ENCODE measurements at places on chromosomes 12 and 14.

- peak; percentile 90 for DNase-seq
These were observed 7.7 kb upstream of the PPTC7 start for GRCh38 chr12:110590806-110591326.

DNA sequence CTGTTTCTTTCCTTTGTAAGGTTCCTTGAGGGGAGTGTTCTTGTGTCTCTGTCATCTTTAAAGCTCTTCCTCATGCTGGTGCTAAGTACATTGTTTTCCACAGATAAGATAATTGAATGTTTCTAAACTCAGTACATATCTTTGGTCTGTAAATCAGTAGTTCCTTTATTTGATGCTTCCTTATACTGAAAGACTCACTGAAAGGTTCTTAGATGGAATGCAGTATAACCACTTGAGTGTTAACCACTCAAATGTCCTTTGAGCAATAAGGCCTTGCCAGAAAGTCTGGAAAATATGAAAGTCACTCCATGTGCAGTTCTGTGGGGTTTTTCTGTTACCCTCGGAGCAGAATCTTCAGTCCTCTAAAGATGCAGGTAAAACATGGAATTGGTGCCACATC is 23.0 kb upstream of the RNU6-8 start:
- DNase-seq, result no peak

- no peak for DNase-seq
These were observed 51.1 kb upstream of the SLC8A3 start for GRCh38 chr14:70239802-70240201.

DNA sequence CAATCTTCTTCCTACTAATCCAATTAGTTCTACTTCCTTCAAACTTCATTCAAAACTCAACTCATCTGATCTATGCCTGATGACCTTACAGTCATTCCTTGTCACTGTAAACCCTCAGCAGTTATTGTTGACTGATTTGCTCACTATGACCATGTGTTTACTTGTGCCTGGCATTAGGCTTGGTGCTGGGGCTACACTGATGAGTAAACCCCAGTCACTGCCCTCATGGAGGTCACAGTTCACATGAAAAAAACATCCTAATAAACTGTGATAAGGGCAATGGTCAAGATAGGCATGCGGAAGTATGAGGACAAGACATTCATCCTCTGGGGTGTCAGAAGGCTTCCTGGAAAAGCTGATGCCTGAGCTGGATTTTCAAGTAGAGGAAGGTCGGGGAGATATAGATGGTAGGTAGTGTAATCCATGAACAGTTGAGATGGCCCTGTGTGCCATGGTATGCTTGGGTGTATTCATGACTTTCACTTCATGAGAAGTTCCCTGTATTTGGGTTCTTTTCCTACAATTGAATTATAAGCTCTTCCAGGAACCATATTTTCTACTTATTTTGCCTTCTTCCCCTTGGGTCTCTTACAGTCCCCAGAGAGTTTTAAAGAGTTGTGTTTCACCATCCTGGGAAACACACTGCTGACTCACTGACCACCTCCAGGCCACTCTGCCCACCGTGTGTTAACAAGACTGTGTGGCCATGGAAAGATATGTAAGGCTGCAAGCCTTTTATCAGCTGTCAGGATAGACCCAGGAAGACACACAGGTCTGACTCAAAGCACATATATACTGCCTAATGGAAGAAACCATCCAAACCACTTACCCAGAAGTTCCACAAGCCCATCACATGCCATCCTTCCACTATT is 38.7 kb upstream of the DUSP6 start:
- DNase-seq, result peak; percentile 84

GRCh38 chr12:118033323-118033722 is 16.8 kb downstream of the RFC5 start:
- no peak for DNase-seq

GRCh38 chr12:113200021-113200797 is 14.7 kb downstream of the RITA1 start:
- peak; percentile 70 for DNase-seq

DNA sequence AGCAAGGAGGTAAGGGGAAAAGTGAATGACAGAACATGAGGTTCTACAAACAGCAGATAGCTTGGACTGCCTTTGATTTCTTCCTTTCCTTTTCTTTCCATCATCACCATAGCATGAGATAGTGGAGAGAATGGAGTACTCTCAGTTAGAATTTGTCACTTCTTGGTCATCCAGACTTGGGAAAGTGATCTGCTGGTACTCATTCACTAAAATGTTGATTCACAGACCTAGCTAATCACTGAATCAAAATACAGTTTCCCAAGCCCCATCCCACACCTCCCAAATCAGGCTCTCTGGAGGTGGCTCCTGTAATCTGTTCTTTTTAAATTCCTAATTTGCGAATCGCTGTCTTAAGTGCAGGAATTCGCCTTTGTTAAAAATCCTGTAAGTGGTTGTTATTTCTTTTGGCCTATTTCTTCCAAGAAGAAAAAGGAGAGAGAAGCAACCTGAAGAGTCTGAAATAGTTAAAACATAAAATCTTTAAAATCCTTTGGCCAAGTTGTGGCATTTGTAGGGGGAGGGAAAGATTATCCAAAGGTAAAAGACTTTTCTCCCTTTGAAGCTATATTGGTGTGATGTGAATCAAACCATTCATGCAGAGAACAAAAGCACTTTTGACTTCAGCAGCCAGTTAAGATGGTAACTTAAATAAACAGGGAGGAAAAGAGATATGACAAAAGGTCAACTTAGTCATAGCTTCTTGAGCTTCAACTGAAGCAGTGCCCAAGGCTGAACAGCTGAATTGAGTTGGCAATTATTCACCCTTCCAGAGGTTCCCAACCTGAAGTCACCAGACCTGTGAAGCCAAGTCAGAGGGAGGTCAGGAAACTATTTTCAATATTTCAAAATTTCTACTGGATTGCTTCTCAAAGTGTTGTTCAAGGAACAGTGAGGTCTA is 255.1 kb upstream of the KRR1 start:
- no peak for DNase-seq

GRCh38 chr14:29339494-29340172 is 573.0 kb downstream of the FOXG1 start:
- no peak for DNase-seq

- no peak for DNase-seq
These were observed 46.1 kb upstream of the LRRK2 start for GRCh38 chr12:40178701-40179100.

DNA sequence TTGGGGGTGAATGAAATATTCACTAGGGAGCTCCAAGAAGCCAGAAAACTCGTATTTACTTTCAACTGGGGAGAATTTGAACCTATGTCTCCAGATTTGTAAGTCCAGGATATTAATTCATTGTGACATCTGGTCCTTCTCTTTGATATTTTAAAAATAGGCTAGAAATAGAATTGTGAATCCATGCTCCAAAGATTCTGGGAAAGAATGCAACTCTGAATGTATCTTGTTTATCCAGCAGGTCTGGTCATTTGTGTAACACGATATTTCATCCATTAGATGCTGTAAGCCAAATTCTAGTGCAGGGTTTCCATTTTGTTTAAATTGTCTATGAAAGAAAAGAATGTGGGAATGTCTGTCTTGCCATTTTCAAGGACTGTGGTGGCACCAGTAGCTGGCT is 334.7 kb downstream of the BMP4 start:
- DNase-seq, result no peak

GRCh38 chr12:71876137-71876799 is 36.7 kb downstream of the TBC1D15 start:
- DNase-seq, result no peak

DNA sequence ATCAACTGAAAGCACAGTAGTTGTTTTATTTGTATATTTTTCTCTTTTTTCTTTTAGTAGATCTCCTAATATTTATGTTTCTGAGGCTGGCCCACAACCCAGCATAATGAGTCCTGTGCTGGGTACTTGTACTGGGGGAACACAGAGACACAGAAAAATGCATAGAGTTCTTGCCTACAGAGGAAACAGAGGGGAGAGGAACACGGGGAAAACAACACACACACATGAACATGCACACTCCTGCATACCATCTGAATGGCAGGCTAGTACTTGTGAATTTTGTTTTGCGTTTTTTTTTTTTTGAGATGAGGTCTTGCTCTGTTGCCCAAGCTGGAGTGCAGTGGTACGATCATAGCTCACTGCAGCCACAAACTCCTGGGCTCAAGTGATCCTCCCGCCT is 21.3 kb downstream of the PITPNM2 start:
- DNase-seq, result no peak

GRCh38 chr12:130227641-130228040 is 65.4 kb downstream of the FZD10 start:
- DNase-seq, result no peak

DNA sequence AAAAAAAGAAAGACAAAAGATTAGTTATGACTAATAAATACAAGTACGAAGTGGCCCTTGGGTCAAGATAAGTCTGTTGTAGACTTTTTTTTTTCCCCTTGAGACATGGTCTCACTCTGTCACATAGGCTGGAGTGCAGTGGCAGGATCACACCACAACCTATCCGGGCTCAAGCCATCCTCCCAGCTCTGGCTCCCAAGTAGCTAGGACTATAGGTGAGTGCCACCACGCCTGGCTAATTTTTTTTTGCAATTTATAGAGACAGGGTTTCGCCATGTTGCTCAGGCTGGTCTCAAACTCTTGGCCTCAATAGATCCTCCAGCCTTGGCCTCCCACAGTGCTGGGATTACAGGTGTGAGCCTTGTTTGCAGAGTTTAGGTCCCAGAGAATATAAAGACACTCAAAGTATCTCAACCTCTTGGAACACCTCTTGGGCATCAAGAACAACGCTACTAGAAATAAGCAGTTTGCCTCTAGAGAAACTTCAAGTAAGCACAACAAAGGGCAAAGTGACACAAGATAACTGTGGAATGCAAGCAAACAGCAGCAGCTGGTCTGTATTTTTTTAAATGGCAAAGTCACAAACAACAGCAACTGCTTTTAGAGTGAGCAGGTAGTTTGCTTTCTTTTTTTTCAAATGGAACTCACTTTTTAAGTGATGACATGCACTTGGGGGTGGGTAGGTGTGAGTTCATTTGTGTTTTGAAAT is 3.9 kb upstream of the MDM2 start:
- no peak for DNase-seq

- no peak for DNase-seq
These were observed 237.5 kb upstream of the HMGA2 start for GRCh38 chr12:65586796-65587195.

DNA sequence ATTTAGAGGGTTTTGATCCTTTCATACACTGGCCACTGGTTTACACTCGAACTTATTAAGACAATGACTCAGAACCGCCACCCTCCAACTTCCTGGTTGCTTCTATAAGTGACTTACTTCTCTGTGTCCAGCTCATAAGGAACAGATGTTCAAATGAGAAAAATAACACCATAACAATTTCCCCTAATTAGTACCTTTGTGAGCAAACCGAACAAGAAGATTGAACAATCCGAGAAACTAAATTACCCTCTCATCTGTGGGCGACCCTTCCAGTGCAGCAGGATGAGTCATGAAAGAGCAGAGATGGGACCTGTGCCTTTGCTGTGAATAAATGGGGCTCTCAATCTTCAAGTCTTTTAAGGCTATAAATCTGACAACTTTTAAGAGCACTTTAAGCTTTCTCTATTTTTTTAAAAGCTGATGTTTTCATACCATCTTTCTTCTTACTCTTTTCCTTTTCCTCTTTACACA is 146.8 kb upstream of the RASSF8 start:
- peak; percentile 42 for DNase-seq

GRCh38 chr14:29687866-29688265 is 239.8 kb downstream of the PRKD1 start:
- DNase-seq, result no peak

GRCh38 chr12:113720629-113721028 is 245.5 kb downstream of the RBM19 start:
- DNase-seq, result no peak

- DNase-seq, result no peak
These were observed 72.0 kb downstream of the GALNT9 start for GRCh38 chr12:132257206-132257954.

- no peak for DNase-seq
These were observed 199.8 kb downstream of the LRFN5 start for GRCh38 chr14:41806366-41806975.

- DNase-seq, result peak; percentile 15
These were observed 36.6 kb downstream of the ETV6 start for GRCh38 chr12:11686120-11686519.

All from inflammatory macrophage (primary cell).